Activated CD4-positive, alpha-beta T cell treated with anti-CD3 and anti-CD28 coated beads, Interleukin-2, amount 10 ng/mL, durations not matched to agents 24 days and 14 days (primary cell): ENCODE measurements at places on chromosomes 12 and 14. TPM values are rescaled to one million over a fixed set of nuclear protein-coding genes. Genes with fewer than 3 reads are reported as not detected.

DNA sequence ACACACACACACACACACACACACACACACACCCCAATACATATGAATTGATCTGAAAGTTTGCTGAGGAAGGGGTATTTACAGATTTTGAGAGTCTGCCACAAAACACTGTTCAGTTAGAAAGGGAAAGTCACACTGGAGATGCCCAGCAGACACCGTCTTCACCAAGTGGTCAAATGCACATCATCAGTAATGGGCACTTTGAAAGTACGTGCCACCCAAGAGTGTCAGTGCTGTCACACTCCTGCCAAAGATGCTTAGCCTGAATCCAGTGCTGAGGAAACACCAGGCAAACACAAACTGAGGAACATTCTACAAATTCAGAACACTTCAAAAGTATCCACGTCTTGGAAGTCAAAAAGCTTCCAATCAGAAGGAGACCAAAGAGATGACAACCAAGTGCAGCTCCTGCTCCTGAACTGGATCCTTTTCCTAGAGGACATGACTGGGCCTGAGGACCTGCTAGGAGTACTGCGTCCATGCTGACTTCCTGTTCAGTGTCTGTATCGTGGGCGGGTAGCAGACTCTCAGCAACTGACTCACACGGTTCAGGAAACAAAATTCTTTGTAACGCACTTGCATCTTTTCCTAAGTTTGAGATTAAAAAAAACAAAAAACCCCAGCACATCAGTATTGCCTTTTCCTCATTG, 18.6 kb downstream of the PSMC1 start:
- peak; percentile 67 for DNase-seq

GRCh38 chr12:119940897-119941296, 48.1 kb upstream of the BICDL1 start:
- no peak for DNase-seq

- no peak for DNase-seq
Measured at GRCh38 chr12:58358369-58358768, 417.0 kb downstream of the ATP23 start.

GRCh38 chr14:81341370-81341769, 58.8 kb downstream of the STON2 start:
- no peak for DNase-seq

GRCh38 chr12:129063600-129063999, 210.3 kb downstream of the GLT1D1 start:
- DNase-seq = no peak

- DNase-seq = no peak
Measured at GRCh38 chr12:4277857-4278256, 4.3 kb downstream of the CCND2 start.

- no peak for DNase-seq
Measured at GRCh38 chr14:56570295-56570694, 9.3 kb upstream of the TMEM260 start.

- no peak for DNase-seq
Measured at GRCh38 chr14:21631084-21631483, 3.7 kb downstream of the OR10G2 start.

DNA sequence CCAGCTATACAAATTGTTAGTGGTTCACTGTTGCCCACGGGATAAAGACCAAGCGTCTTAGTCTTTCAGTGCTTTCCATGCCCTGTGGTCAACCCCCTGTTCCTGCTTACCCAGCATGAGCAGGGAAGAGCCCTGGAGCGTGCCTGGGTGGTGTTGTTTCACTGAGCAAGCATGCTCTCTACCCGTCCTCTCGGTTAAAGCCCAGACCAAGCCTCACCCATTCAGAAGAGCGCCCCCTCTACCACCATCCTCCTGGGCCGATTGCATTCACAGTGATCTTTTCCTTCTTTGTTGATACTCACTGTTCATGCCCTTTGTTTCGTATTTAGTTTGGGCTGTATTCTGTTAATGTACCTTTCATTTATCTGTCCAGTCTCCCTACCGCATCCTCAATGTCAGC, 25.1 kb downstream of the DYRK4 start:
- no peak for DNase-seq

Gene RHEBL1
- total RNA-seq = 10.9 and 11.8 TPM in 2 replicates

- DNase-seq = no peak
Measured at GRCh38 chr14:89849931-89850330, 104.6 kb downstream of the EFCAB11 start.

DNA sequence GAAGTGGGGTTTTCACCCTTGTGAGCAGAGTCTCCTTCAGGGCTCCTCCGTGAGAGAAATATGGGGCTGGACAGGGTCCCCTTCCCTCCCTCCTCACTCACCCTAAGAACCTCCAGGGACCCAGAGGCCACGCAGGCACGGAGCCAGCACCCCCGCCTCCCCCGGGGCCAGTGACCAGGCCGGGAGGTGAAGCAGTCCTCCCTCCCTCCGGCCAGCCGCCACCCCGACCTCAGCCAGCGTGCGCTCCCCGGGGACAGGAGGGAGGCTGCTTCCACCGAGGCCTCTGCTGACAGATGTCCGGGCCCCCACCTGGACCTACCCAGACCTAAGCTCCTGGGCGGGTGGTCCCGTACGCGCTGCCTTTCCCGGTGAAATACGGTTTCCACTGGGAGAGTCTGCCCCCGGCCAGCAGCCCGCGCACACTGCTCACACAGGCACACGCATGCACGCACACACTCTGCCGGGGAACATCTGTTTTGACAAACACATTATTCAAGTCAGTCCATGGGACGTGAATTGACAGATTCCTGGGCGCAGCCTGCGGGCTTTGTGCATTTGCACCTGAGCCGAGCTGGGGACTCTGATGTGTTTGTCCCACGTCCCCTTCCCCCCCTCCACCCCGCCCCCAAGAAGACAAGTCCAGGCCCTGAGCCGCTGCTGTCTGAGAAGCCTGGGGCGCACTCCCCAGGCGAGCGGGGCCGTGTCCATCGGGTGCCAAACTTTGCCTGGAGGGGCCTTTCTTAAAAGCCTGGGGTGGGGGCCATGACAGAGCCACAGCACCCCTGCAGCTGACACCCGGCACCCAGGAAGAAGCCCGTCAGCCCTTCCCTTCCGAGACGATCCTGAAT, 725 bp downstream of the RIMBP2 start:
- DNase-seq = no peak

Gene GUCY2C
- total RNA-seq = not detected in 2 replicates

- DNase-seq = no peak
Measured at GRCh38 chr12:68378872-68379606, 46.9 kb upstream of the MDM1 start.

GRCh38 chr12:119296535-119296934, 38.0 kb upstream of the CCDC60 start:
- DNase-seq = no peak

Gene CTSG
- not detected in 2 replicates for total RNA-seq

GRCh38 chr14:104587641-104588040, 8.1 kb downstream of the C14orf180 start:
- no peak for DNase-seq

DNA sequence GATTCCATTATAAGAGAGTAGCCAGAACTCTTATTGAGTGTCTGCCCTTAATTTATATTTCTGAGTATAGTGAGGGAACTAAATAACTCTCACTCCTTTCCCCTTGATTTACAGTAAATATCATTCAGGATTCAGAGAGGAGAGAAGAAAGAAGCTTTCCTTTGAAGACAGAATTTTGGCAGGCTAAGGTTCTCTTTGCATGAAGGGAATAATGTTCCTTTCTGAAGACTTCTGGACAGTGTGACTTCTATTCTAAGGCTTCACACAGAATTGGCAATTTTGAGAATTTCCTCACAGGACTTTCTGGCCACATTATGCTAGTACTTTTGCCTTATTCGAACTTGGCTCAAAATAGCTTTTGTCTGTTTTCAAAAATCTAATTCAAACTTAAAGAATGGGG, 352.2 kb upstream of the FBXO33 start:
- DNase-seq = no peak

DNA sequence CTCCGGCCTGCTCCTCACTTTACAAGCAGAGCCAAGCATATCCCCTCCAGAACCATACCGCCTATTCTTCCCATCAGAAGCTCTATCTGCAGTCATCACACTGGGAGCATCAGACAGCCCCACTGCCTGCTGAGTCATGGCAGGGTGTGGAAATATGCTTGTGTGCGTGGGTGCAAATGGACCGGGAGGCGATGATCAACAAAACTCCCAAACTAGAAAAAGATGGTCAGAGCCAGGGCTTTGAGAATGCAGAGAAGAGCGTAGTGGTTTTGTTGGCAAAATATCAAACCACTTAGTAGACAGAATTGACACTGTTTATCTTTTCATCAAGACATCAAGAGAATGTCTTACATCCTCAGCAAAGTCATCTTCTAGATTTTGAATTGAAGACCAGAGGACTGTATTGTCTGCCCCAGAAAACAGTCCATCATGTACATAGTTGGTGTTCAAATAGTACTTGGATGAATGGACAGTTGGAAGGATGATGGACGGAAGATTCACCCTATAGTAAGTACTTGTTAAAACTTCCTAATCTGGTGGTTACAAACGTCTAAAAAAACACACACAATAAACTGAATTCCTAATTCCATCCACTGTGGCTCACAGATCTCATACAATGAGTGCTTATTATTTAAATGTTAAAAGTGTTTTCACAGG, 54.9 kb downstream of the VWF start:
- peak; percentile 61 for DNase-seq

Gene KRT1
- not detected in 2 replicates for total RNA-seq

Gene HCAR1
- 6.0 and 6.8 TPM in 2 replicates for total RNA-seq

Gene TRPV4
- total RNA-seq = not detected in 2 replicates

Gene ASCL1
- 0.07 TPM in 1 of 2 replicates, not detected in the other for total RNA-seq

DNA sequence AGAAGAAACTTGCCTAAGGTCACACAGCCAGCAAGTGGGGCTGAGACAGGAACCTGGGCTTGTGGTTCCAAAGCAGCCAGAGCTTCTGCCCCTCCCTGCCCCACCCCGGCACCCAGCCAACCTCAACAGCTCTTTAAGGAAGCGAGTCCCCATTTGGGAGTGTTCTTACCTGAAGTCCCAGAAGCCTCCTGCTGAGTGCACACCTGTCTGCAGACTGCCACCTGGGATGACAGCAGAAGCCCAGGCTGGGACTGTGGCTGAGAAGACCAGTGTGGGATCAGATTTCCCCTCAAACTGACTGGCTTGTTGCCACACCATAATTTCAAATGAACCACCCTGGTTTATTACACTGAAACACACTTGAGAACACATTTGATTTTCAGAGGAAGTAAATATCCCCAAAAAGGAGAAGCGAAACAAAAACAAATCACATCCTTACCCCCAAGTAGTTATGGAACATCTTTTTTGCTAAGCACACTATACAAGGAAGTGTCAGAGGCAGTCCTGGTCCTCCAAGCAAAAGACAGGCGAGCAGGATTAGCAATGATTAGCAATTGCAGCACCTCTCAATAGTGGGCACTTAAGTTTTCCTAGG, 6.3 kb upstream of the RIN3 start:
- no peak for DNase-seq

GRCh38 chr12:70398862-70399261, 32.8 kb downstream of the KCNMB4 start:
- DNase-seq = no peak

- no peak for DNase-seq
Measured at GRCh38 chr14:37094502-37094901, 77.9 kb downstream of the SLC25A21 start.

DNA sequence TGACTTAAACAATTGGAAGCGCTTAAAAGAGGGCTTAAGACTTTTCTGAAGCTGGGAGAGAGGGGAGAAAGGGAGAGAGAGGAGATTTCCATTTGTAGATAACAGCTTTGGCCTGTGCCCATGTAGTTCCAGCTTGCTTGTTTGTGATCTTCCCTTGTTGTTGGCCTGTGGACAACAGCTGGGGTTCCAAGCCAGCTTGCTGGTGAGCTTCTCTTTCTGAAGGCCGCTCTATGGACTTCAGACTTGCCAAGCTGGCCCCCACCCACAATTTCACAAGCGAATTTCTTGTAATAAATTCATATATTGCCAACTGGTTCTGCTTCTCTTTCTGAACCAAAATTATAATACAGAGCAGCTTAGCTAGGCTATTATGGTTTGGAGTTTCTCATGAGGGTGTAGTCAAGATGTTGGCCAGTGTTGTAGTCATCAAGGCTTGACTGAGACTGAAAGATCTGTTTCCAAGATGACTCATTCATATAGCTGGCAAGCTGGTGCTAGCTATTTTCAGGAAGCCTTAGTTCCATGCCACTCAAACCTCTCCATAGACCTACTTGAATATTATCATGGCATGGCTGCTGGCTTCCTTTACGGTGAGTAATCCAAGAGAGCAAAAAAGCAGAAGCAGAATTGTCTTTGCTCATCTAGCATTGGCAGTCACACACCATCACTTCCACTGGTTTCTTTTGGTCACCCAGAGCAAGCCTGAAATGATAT, 89.4 kb downstream of the ATP23 start:
- no peak for DNase-seq

Gene DIO3
- not detected in 2 replicates for total RNA-seq

Gene TMEM233
- total RNA-seq = not detected in 2 replicates

Gene A2M
- total RNA-seq = not detected in 2 replicates

GRCh38 chr14:101828046-101828445, 66.5 kb downstream of the PPP2R5C start:
- no peak for DNase-seq

Gene DENR
- total RNA-seq = 88.7 and 89.6 TPM in 2 replicates

GRCh38 chr12:81953541-81953940, 194.4 kb upstream of the PPFIA2 start:
- no peak for DNase-seq

- DNase-seq = no peak
Measured at GRCh38 chr14:77190977-77191376, 9.4 kb downstream of the TMEM63C start.

DNA sequence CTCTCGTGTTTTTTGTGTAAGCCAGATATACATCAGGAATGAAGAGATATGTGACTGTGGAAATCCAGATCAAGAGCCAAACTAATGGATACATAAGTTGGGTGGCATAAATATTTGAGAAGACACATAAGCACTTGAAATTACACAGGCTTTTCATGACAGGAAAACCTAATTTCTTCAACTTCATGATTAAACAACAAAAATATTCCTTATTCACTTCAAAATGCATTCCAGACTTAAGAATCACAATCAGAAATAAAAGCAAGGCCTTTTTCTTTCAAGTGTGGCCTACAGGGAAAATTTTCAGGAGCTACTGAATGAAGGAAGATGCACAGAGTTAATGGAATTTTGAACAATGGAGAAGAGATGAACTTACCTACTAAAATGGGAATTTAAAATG, 515.6 kb downstream of the FOXG1 start:
- no peak for DNase-seq

Gene SMARCC2
- total RNA-seq = 127 and 130 TPM in 2 replicates

GRCh38 chr12:47276621-47277309, 197.0 kb upstream of the AMIGO2 start:
- DNase-seq = peak; percentile 90

GRCh38 chr12:122235741-122236140, 9.9 kb upstream of the DIABLO start:
- DNase-seq = no peak

Gene FSCB
- not detected in 2 replicates for total RNA-seq

Gene SALL2
- total RNA-seq = 1.6 and 1.7 TPM in 2 replicates

DNA sequence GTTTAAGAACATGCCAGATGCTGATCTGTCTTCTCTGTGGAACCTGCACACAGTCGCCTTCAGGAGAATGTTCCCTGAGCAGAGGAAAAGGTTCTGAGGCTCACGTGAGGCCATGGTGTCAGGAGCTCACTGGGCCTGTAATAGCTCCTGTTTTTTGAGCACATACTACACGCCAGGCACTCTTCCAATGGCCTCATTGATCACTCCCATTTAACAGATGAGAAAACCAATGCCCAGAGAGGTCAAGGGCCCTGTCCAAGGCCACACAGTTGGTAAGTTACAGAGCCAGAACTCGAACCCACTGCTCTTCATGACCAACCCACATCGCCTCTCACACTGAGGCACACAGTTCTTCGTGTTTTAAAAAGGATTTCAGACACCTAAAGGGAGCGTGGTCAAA, 7.3 kb upstream of the HHIPL1 start:
- no peak for DNase-seq
